ENCODE measurements at places on chromosomes 2 and 18.

DNA sequence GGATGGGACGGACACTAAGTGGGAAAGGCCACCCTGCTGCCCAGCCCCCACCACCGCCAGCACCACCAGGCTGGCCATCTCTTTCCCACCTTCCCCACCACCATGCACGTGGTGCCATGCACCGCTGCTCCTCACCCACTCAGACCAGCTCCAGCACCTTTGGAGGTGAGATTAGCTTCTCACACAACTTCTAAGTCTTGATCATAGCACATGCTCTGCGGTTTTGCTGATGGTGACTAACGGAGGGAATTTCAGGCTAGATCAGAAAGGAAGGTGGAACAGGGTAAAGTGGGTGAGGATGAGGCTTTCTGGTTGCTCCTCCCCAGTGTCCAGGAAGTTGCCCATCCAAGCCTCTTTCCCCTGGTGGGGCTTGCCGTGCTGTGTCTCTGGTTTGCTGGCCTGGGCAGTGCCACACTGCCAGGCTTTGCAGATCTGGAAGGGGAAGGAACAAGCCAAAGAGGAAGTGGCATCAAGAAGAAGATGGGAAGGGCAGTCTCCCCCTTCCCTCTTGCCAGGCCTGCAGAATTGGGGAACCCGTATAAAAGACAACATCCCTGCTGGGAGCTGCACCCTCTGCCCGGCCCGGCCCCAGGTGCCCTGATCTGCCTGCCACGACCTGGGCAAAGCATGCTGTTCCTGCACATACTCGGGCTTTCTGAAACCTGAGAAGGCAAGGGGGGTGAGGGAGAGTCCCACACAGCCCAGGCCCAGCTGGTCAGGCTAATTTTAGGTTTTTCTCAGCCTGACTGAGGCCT, 44.3 kb upstream of the CAB39 start:
- peak overlapping the region; percentile 35 for H3K27ac ChIP-seq
- H3K27me3 ChIP-seq = no peaks in the 10 kb centered on the region
- peaks cover 57% of the 10 kb centered on the region for H3K4me1 ChIP-seq
- no peaks in the 10 kb centered on the region for H3K36me3 ChIP-seq
- H3K4me3 ChIP-seq = no peak overlapping the region

- no peaks in the 10 kb centered on the region for H3K27me3 ChIP-seq
- no peak for DNase-seq
- no peak overlapping the region for H3K4me3 ChIP-seq
- no peak overlapping the region for H3K27ac ChIP-seq
- H3K4me1 ChIP-seq = no peaks in the 10 kb centered on the region
Measured at GRCh38 chr2:198517976-198518375, 713.6 kb downstream of the PLCL1 start.

- H3K27ac ChIP-seq = no peak overlapping the region
- H3K36me3 ChIP-seq = no peaks in the 10 kb centered on the region
- no peak overlapping the region for H3K4me3 ChIP-seq
- no peak for DNase-seq
- H3K4me1 ChIP-seq = no peaks in the 10 kb centered on the region
Measured at GRCh38 chr2:227436436-227437174, 35.4 kb upstream of the AGFG1 start.

DNA sequence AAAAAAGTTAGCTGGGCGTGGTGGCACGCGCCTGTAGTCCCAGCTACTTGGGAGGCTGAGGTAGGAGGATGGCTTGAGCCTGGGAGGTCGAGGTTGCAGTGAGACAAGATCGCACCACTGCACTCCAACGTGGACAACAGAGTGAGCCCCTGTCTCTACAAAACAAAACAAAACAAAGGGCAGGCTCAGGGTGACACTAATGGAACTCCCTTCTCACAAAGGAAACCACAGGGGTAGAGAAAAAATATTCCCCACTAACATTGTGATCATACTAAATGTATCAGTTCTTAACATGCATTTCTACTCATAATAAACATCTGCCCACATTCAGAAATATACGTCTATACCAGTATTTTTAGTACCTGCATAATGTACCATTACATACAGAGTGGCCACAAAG, 21.1 kb downstream of the STAM2 start:
- no peak for DNase-seq
- no peak overlapping the region for H3K27ac ChIP-seq
- H3K4me1 ChIP-seq = no peaks in the 10 kb centered on the region
- no peaks in the 10 kb centered on the region for H3K36me3 ChIP-seq
- H3K27me3 ChIP-seq = no peaks in the 10 kb centered on the region
- no peak overlapping the region for H3K4me3 ChIP-seq

DNA sequence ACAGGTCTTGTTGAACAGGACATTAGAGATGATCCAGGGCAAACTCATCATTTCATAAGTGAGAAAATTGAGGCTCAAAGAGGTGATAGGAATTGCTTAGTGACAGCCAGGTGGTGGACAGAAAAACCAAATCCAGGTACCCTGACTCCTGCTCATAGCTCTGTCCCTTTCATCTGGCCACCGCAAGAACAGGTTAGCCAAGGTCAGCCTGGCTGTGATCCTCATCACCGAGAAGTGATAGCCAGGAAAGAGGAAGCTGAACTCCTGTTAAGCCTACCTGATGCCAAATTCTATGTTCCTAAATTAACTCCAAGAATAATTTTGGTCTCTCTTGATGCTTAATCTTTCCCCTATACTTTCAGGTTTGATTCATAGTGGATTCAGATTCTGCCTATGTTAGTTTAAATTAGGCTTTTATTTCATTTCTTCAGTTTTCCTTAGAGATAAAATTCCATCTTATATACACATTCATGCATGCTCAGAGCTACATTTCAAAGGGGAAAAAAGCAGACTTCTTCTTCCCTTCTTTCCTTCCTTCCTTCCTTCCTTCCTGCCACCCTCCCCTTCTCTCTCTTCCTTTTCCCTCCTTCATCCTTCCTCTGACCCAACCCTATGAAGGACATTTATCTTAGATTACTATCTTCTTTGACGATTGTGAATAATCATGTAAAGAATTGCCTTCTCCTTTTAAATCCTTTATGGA, 17.3 kb upstream of the CRIM1 start:
- no peak overlapping the region for H3K4me3 ChIP-seq
- DNase-seq = no peak
- H3K27ac ChIP-seq = no peak overlapping the region
- H3K27me3 ChIP-seq = no peaks in the 10 kb centered on the region
- no peaks in the 10 kb centered on the region for H3K4me1 ChIP-seq

DNA sequence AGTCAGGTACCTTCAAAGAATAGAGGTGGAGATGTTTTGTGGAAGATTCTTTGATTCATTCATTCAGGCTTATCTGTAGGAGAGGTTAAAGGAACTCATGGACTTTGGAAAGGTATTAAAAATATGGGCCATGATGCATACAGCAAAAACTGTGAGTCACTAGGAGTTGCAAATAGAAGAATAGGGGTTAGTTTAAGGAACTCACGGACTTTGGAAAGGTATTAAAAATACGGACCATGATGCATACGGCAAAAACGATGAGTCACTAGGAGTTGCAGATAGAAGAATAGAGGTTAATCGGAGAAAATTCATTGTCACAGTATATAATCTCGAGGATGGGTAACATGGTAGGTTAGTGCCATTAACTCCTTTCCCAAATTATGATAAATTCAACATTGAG, 41.2 kb downstream of the SLC9A2 start:
- no peaks in the 10 kb centered on the region for H3K36me3 ChIP-seq
- H3K27ac ChIP-seq = no peak overlapping the region
- H3K27me3 ChIP-seq = no peaks in the 10 kb centered on the region
- no peak for DNase-seq
- H3K4me1 ChIP-seq = no peaks in the 10 kb centered on the region
- H3K4me3 ChIP-seq = no peak overlapping the region

- H3K4me1 ChIP-seq = no peaks in the 10 kb centered on the region
- no peaks in the 10 kb centered on the region for H3K36me3 ChIP-seq
- no peak overlapping the region for H3K4me3 ChIP-seq
- no peak overlapping the region for H3K27ac ChIP-seq
Measured at GRCh38 chr2:236677368-236677767, 107.7 kb downstream of the ACKR3 start.

GRCh38 chr18:23563377-23564043, 22.8 kb downstream of the NPC1 start:
- no peaks in the 10 kb centered on the region for H3K27me3 ChIP-seq
- no peak overlapping the region for H3K27ac ChIP-seq
- no peak overlapping the region for H3K4me3 ChIP-seq

DNA sequence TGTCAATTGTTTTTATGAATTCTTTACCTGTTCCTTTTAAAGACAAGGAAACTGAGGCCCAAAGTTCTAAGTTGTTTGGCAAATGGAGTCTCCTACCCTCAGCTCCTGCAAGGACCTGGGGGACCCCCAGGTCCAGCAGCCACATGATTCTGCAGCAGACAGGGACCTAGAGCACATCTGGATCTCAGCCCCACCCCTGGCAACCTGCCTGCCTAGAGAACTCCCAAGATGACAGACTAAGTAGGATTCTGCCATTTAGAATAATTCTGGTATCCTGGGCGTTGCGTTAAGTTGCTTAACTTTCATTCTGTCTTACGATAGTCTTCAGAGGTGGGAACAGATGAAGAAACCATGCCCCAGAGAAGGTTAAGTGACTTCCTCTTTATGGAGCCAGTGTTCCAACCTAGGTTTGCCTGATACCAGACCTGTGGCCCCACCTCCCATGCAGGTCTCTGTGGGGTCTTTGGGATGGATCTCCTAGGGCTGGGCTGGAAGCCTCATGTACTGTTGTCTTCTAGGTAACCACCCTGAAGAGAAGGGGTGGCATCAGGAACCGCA, 5.6 kb upstream of the CENPA start:
- H3K4me3 ChIP-seq = no peak overlapping the region
- H3K27ac ChIP-seq = no peak overlapping the region
- peaks cover 5% of the 10 kb centered on the region for H3K4me1 ChIP-seq
- DNase-seq = no peak
- no peaks in the 10 kb centered on the region for H3K27me3 ChIP-seq

DNA sequence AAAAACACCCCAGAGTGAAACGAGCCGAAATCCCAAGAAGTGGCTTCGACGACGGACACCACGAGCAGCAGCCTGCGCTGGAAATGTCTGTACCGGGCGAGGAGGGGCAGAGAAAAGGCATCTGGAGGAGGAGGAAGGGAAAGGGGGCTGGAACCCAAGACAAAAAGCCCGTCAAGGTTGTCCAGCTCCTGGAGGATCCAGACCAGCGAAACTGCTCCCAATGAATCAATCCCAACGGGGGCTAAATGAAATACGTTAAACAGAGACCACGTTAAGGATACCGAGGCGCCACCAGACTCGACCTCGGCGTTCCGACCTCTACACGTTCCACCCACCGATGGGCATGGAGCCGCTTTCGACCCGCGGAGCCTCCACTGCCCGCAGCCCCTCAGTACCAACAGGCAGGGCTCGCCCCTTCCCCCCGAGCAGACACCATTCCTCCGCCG, 400 bp downstream of the CCDC88A start:
- DNase-seq = peak; percentile 35
- H3K36me3 ChIP-seq = no peaks in the 10 kb centered on the region
- H3K27me3 ChIP-seq = no peaks in the 10 kb centered on the region
- peaks cover 17% of the 10 kb centered on the region for H3K4me1 ChIP-seq

- no peak for DNase-seq
- H3K27ac ChIP-seq = no peak overlapping the region
- H3K4me3 ChIP-seq = no peak overlapping the region
- H3K36me3 ChIP-seq = no peaks in the 10 kb centered on the region
Measured at GRCh38 chr2:60350791-60351190, 202.7 kb downstream of the BCL11A start.

DNA sequence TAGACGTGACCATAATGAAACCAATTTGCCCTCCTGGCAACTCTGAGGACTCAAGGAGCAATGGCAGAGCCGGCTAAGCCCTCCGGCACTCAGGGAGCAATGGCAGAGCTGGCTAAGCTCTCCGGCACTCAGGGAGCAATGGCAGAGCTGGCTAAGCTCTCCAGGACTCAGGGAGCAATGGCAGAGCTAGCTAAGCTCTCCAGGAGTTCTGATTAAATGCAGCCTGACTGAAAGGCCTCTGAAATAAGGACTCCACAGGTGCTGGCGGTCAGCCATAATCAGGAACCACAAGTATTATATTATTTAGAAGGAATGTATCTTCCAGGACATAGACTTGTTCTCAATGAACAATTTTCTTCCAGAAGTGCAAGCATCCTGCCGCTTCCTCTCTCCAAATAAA, 65.2 kb downstream of the C2orf76 start:
- no peak for DNase-seq
- H3K4me3 ChIP-seq = no peak overlapping the region
- H3K27me3 ChIP-seq = no peaks in the 10 kb centered on the region
- H3K36me3 ChIP-seq = no peaks in the 10 kb centered on the region

- H3K4me3 ChIP-seq = no peak overlapping the region
- no peak for DNase-seq
- H3K36me3 ChIP-seq = no peaks in the 10 kb centered on the region
Measured at GRCh38 chr2:166042768-166043390, 84.9 kb downstream of the SCN1A start.

GRCh38 chr2:133953524-133953923, 300.3 kb upstream of the MGAT5 start:
- H3K27me3 ChIP-seq = peaks cover 6% of the 10 kb centered on the region
- no peaks in the 10 kb centered on the region for H3K36me3 ChIP-seq
- H3K4me1 ChIP-seq = no peaks in the 10 kb centered on the region
- no peak for DNase-seq
- no peak overlapping the region for H3K4me3 ChIP-seq

DNA sequence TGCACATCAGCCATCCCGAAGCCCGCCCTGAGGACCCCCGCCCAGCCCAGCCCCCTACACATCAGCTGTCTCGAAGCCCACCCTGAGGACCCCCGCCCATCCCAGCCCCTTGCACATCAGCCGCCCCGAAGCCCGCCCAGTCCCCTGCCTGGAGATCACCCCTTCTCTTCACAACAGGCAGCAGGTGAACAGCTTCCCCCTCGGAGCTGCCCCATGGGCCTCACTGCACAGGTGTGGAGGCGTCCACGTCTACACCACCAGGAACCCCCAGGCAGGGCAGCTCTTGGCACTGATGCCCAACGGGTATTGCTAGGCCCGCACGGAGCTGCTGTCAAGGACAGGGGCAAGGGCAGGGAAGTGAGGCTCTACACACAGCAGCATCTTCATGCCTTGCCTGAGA, 137.6 kb downstream of the HDAC4 start:
- H3K4me1 ChIP-seq = peaks cover 88% of the 10 kb centered on the region
- H3K27ac ChIP-seq = no peak overlapping the region
- H3K27me3 ChIP-seq = no peaks in the 10 kb centered on the region
- no peak for DNase-seq

DNA sequence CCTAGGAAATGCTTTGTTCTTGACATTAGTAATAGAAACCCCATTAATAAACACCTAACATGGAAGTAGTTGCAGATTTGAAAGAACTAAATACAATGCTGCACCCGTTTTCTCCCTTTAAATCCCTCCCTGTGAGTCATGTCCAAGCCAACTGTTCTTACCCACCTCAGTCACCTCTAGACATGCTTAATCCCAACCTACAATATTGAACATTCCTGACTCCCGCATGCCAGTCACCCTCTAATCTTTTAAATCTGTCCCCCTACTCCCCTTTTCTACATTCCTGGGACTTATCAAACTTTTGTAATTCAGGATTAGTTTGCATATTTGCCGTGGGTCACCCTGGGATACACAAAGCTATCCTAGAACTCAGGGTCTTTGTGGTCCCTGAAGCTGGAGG, 374.6 kb downstream of the IRS1 start:
- peaks cover 15% of the 10 kb centered on the region for H3K4me1 ChIP-seq
- no peak overlapping the region for H3K27ac ChIP-seq
- H3K27me3 ChIP-seq = no peaks in the 10 kb centered on the region
